ENCODE measurements at places on chromosomes 4 and X.

GRCh38 chr4:37383579-37384229 is 139.2 kb downstream of the NWD2 start:
- peak; percentile 39 for DNase-seq

GRCh38 chrX:23478056-23478455 is 143.4 kb downstream of the PTCHD1 start:
- no peak for DNase-seq

DNA sequence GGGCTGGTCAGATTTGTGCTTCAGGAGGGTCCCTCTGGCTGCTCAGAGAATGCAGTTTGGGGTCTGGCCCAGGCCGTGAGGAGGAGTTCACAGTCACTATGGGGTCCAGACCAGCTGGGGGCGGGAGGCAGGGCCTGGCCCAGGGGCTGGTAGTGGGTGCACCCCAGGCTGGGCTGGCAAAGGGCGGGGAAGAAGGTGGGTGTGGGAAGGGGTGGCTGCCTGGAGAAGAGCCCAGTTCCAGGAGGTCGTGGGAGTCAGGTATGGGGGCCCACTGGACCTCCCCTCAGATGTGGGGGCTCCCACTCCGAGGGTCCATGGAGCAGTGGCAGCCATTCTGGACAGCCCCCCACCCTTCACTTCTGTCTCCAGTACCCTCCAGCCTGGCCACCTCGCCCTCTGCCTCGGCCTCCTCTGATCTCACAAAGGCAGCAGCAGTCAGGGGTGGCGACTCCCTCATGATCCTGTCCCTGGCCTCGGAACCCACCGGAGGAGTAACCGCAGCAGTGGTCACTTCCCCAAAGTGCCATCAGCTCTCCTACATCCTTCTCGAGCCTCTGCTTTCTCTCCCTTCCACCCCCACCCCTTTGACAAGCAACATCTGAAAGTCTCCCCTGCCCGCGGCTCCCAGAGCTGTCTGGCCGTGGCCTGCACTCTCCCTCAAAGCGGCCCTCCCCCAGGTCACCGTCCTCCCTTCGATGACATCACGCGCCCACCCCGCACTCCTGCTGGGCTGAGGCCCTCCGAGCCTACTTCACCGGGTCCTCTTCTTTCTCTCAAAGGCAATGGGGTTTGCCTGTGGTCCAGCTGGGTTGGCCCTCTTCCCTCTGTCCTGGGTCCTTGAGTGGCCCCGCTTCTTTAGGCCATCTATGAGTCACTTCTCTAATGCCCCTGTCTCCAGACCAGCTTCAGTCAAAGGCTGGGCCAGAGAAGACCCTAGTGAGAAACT is 1.7 kb upstream of the SLC6A8 start:
- DNase-seq, result no peak

DNA sequence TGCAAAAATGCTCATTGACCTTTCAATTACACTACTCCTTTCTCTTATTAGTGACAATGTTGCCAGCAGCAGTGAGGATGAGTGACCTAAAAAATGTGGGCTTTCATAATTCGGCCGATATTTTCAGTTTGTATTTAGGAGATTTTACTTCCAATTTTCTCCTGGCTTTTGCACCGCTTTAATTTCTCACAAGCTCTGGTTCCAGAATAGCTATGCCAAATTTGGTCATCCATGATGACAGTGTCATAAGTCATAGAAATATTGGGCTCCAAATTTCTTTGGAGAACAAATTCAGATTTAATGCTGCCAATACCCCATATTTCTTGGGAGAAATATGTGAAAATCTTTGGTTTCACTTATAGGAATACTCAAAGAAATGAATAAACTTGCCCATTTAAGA is 187.7 kb upstream of the HCCS start:
- no peak for DNase-seq

DNA sequence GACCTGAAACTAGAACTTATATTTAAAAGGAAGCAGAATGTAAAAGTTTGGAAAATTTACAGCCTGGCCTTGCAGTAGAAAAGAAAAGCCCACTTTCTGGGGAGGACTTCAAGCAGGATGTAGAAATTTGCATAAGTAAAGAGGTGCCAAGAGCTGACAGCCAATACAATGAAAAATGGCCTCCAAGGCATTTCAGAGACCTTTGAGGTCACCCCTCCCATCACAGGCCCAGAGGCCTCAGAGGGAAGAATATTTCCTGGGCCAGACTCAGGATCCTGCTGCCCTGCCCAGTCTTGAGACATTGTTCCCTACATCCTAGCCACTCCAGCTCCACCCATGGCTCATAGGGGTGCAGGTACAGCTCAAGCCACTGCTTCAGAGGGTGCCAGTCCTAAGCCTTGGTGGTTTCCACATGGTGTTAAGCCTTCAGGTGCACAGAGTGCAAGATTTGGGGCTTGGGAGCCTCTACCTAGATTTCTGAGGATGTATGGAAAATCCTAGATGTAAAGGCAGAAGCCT is 518.9 kb upstream of the INTU start:
- DNase-seq, result no peak

GRCh38 chrX:129663171-129663570 is 8.4 kb upstream of the APLN start:
- DNase-seq, result no peak

GRCh38 chr4:182179105-182179504 is 64.1 kb upstream of the TENM3 start:
- peak; percentile 67 for DNase-seq

DNA sequence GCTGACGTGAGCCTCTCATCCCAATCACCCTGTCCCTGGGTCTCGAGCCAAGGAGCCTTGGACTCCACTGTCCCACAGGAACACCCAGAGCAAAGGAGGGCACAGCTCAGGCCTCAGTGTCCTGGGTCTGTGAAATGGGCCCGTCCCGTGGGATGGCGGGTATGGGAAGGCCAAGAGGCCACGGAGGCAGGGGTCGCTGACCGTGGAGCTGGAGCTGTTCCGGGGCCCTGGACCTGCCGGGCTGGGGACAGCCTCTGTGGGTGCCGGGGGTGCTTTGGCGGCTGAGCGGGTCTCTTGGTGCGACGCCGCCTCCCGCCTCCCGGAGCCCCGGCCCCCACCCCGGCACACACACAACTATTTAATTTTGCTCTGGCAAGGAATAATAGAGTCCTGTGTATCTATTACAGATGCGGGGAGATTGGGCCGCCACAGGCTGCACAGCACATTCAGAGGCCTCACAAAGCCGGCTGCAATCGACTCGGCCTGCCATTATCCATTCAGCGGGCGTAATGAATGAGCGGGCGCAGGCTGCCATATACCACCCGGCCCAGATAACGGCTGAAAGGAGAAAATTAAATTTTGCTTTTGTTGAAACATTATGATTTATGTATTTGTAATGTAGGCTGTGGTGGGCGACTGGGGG is 83.9 kb upstream of the NKX1-1 start:
- no peak for DNase-seq

- DNase-seq, result no peak
Measured at GRCh38 chrX:18938710-18939109, 45.2 kb downstream of the PHKA2 start.

- DNase-seq, result no peak
Measured at GRCh38 chr4:110869862-110870572, 247.1 kb upstream of the PITX2 start.

DNA sequence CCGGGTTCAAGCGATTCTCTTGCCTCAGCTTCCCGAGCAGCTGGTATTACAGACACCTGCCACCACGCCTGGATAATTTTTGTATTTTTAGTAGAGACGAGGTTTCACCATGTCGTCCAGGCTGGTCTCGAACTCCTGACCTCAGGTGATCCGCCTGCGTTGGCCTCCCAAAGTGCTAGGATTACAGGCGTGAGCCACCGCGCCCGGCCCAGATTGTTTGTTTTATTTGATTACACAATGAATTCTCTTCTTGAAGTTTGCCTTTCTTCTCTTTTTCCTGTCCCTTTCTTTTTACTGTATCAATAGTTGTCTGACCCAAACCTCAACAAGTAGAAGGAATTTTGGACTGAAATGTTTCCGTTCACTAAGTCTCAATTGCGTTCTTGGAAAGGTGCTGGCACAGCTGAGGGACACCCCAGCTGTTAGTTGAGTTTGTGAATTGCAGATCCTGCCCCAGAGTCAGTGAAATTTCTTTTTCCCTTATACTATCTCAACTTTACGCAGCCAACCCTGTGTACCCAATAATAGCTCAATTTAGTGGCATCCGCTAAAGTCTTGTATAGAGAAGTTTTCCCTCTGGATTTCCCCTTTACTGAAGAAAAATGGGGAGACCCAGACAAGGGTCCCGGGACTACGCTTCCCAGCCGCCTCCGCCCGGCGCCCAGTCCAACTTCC is 639 bp upstream of the MTM1 start:
- DNase-seq, result no peak

DNA sequence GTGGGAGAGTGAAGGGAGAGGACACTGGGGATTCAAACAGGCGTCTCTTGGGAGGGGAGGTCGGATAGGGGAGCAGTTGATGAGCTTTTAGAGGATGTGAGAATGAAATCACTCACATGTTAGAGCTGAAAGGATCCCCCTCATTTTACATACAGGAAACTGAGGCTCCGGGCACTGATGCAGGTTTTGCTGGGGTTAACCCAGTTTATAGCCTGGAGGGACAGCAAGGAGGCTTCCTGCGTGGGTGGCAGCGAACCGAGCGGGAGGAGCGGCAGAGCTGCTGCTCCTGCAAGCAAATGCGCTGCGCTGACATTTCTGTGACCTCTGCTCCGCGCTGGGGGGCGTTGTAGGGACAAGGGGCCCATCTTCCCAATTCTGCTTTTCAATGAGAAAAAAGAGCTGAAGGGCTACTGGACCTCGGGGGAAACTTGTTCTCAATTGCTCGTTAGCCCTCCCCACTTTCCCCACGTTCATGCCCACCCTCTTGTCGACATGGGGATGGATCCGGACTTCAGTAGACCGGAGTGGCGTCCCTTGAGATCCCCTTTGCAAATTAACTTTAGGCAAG is 1.2 kb upstream of the NEUROG2 start:
- DNase-seq, result no peak

- DNase-seq, result no peak
Measured at GRCh38 chrX:26606971-26607370, 391.0 kb downstream of the MAGEB5 start.

GRCh38 chrX:40420899-40421729 is 159.7 kb upstream of the ATP6AP2 start:
- no peak for DNase-seq

DNA sequence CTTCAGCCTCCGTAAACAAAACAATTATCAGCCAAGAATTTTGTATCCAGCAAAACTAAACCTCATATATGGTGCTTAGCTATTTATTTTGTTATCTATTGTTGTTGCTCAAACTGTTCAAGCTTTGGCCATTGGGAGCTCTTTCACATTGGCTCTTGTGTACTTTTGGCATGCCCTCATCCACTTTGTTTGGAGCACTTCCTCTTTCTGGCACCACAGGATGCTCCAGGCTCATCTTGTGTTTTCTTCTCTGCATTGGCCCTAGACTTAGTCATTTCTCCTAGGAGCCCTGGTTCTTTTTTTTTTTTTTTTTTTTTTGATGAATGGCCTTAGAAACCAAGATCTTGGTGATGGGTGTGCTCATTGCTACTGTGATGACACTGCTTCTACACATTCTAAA is 74.5 kb downstream of the DIPK2B start:
- no peak for DNase-seq

GRCh38 chr4:1842993-1843448 is 12.9 kb downstream of the LETM1 start:
- DNase-seq, result no peak

GRCh38 chrX:111483135-111483534 is 28.3 kb upstream of the SERTM2 start:
- no peak for DNase-seq

DNA sequence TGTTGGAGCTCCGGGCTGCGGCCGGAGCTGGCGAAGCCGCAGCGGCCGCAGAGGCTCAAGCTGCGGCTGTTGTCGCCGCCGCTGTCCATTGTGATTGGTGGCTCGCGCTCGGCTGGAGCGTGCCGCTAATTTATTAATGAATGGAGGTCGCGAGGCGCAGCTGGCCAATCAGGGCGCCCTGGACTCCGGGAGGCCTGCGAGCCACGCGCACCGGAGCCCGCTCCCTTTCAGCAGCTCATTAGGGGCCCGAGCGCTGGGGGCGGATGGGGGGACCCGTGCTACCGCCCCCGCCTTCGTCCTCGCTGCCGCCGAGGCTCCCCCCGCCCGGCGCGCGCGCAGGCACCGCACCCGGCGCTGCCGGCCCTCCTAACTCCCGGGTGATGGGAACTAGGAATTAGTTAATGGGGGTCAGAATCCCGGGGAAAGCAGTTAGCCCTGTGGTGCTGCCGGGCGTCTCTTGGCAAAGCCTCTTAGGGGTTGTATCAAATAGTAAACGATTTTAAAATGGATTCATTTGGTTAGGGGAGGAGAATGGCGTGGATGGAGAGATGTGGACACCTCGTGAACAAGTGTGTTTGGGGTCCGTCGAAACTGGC is 589 bp upstream of the NEUROG2 start:
- DNase-seq, result peak; percentile 63

DNA sequence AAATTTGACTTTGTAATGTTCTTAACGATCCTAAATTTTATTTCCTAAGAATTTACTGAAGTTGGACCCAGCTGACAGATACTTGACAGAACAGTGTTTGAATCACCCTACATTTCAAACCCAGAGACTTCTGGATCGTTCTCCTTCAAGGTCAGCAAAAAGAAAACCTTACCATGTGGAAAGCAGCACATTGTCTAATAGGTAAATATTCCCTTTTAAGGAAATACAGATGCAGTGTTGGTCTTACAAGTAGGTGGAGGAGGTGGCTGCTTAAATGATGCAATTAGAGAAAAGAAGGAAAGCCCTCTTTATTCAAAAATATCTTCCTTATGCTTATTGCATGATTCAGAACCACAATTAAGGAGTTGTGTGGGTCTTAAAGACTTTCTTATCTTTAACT is 73.5 kb downstream of the RS1 start:
- no peak for DNase-seq

DNA sequence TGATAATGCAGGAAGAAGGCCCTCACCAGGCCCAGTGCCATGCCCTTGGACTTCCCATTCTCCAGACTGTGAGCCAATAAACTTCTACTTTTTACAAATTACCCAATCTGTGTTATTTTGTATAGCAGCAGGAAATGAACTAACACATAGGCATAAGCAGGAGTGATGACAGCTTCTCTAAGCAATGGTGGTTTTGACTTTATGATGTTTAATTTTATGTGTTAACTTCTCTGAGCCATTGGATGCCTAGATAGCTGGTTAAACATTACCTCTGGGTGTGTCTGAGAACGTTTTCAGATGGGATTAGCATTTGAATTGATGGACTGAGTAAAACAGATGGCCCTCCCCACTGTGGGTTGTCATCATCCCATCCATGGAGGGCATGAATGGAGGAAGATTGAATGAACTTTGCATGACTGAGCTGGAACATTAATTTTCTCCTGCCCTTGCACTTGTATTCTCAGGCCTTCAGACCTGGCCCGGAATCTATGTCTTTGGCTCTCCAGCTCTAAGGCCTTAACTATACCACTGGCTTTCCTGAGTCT is 13.9 kb upstream of the PDLIM3 start:
- DNase-seq, result no peak

- DNase-seq, result no peak
Measured at GRCh38 chr4:24287096-24287495, 297.3 kb downstream of the DHX15 start.

DNA sequence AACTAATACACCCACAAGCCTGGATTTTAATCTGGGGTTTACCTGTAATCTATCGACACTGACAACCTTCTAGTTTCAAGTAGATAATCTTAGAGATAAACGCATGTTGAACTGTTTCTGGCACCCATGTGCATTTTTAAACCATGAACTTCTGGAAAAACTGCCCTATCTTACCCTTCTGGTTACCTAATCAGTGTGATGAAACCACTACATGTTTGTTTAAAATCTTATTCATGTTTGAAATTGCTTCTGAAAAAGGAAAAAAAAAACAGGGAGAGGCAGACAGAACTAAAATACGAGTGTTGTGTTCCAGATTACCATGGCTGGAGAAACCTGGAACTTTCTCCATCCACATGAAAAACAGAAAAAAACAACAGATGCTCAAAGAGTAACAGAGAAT is 139.3 kb downstream of the MID1IP1 start:
- no peak for DNase-seq
